M059J (cell line): ENCODE measurements at places on chromosomes 2 and 18.

- no peak for DNase-seq
These were observed 186.5 kb upstream of the TPO start for GRCh38 chr2:1226766-1227165.

DNA sequence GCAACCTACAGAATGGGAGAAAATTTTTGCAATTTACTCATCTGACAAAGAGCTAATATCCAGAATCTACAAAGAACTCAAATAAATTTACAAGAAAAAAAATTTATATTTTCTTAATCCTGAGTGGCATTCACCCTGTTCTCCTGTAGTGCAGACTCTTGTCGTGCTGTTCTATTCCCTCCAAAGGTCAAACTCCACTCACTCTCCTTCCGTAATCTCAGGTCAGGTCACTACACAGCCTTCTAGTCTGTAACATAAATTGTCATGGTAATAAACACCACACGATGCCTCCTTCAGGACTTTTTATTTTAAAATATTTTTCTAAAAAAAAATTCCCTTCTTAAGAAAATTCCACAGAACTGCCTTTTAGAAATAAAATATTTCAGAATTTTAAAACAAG, 417.9 kb upstream of the GCFC2 start:
- DNase-seq: no peak

DNA sequence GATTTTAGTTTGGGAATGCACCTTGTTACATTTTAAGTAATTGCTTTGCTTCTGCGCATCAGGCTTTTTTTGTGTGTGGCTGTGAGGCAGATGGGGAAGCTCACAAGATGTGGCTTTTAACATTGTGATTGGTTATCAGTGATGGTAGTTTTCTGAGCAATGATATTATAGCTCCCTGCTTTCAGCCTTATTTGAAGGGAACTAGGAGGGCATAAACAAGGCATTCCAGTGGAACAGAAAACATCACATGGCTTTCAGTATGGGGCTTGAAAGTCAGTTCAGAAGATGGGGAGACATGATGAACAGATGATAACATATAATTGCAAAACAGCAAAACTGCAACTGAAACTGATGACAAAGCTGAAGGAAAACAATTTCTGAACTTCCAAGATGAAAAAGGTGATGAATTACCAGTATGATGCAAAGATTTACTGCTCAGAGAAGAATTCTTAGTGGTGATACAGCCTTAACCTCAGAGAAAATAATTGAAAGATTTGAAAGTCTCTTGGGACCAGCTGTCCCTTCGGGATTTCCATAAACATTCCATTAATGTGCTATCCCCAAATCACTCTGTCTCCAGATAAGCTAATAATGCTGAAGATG, 439.7 kb downstream of the RND3 start:
- no peak for DNase-seq

DNA sequence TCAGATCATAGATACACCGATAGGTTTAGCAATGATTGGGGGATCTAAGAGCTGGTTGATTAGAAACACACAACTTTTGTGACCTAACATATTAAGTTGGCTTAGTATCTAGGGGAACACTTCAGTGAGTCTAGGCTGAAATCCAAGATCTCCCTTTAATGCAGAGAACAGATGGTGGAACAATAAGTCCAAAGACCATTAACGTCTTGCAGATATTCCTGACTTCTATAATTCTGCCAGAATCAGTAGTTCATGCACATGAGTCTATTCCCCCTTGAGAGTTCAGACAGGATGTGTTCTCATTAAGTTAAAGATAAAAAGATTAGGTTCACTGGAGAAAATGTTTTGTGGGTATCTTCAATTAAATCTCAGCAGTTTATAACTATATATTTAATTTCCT, 506.5 kb downstream of the TSN start:
- DNase-seq: no peak

DNA sequence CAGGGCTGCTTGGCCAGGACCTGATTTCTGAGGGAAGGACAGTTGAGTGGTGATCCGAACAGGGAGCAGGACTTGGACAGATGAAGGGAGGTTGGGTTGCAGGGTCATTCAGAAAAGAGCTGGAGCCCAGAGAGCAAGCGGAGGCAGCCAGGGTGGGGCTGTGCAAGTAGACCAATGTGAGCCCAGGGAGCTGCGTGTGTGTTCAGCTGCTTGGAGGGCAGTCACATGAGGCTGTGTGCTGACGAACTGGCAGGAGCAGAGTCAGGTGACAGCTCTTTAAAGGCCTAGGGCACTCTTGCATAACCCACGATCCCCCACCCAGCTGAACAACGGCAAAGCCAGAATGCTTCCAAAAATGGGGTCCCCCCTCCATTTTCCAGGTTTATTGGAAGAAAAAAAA, 4.6 kb upstream of the MLPH start:
- DNase-seq: no peak

- DNase-seq: peak; percentile 18
These were observed 20.0 kb upstream of the SGPP2 start for GRCh38 chr2:222404151-222404905.

DNA sequence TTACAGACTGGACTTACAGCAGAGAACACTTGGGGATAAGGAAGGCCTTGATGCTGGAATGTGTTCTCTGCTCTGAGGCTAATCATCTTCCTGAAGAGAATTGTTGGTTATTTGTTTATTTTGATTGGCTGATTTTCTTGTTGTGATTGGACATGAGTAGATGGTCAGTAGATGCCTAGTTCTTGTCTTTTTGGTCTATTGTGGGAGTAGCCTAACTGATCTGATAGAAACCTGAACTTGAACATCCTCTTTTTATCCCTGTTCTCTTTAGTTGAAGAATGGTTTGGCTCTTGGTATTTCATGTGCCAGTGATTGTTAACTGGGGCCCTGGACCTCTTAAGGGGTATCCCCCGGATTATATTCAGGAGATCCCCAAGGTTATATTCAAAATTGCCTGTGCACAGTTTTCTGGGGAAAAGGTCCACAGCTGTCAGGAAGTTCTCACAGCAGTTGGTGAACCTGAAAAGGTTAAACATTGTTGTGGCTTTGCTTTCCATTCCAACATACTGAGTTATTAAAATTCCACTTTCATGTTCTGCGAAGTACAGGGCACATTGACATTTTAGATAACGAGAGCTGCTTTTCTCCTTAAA, 13.6 kb downstream of the TWSG1 start:
- peak; percentile 64 for DNase-seq

- peak; percentile 42 for DNase-seq
These were observed 70.9 kb downstream of the AAK1 start for GRCh38 chr2:69572641-69573040.

DNA sequence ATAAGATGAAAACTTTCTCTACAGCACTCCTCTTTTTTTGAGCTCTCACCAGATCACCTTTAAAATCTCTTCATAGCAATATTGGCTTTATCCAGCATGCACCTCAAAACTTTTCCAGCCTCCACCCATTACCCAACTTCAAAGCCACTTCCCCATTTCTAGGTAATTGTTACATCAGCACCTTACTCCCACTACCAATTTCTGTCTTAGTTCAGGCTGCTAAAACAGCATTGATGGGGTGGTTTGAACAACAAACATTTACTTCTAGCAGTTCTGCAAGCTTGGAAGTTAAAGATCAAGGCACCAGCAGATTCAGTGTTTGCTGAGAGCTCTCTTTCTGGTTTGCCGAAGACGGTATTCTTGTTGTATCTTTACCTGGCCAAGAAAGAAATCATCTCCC, 114.0 kb upstream of the SLC39A10 start:
- no peak for DNase-seq

- peak; percentile 90 for DNase-seq
These were observed 384.3 kb upstream of the SYT4 start for GRCh38 chr18:43661570-43661969.
